ENCODE measurements at places on chromosomes 1 and 21.

DNA sequence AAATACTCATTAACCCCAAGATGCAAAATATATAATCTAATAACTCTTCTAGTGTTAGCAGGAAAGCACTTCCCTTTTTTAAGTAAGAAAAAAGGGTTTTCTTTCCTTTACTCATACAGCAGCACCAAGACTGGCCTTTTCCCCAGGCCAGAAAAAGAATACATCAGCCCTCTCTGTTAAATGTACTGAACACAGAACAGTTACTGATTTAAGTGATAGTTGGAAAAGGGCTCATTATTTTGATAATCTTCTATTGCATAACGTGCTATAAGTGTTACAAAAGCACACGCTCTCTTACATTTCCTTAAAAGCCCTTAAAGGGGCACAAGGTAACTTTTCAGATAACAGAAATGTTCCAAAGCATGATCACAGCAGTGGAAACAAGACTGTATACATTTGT is 142.9 kb downstream of the TIAM1 start:
- no peak for DNase-seq

DNA sequence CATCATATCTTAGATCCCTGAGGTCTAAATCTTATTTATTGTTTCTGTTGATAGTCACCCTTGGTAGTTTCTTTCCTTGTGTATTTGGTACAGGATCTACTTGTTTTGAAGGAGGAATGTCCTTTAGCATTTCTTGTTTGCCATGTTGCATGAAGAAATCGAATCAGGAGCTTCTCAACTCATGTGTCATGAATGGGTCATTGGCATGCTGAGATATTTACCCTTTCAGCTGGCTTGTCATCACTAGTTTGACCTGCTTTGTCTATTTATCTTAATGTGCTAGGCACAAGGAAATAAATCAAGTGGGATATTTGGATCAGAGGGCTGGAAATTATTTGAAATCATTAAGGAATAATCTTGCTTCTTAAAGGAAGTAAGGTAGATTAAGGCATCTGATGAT is 23.8 kb downstream of the THEM4 start:
- DNase-seq, result no peak

GRCh38 chr1:27332536-27333281 is 9.1 kb upstream of the SYTL1 start:
- DNase-seq, result peak; percentile 66

DNA sequence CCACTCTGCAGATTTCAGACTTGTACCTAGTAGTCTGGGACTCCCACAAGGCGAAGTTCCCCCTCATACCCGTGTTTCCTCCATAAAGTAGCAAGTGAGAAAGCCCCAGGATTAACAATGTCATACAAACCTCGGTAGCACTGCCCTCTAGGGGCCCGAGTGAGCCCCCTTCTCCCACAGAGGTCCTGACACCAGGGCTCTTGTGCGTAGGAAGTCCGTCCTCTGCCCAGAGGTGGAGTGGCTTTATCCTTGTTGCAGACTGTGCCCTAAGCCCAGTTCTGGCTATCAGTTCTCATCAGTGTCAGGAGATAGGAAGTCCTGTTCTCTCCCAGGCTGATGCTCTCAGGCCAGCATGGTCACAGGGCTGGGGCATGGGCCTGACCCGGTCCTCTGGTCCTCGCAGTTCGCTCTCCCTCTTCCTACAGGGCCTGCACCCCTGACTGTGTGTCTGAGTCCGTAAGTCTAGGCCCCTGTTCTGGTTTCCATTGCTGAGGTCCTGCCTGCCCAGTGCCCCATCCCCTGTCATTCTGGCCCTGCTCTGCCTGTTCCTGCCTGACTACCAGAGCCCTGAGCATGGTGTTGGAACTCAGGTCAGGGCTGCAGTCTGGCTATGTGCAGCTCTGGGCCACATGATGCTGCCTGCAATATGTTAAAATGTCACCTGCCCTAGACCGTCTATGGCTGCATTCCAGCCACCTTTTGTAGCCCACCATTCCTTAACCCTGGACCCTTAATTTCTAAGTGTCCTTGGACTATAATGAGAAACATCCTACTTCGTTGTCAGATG is 285.6 kb downstream of the ASTN1 start:
- DNase-seq, result no peak

DNA sequence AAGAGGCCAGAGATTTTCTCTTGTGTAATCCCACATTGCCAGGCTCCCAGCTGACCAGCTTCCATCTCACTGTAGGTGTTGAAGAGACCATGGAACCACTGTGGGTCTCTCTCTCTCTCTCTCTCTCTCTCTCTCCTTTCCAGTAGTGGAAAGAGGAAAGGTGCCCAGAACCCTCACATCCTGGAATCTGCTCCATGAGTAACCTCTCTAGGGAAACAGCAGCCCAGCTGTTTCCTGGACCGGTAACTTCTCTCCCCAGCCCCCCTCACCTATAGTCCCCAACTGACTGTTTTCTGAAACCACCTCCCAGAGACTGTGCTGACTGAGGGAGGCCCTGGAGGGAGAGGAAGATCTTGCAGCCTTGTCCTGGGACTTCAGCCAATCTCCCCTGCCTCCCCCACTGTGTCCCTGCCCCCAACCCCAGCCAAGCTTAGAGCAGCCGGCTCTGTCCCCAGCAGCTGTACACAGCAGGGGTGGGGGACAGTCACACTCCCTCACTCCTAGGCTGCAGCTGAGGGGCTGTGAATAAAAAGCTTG is 20.6 kb upstream of the SLC45A3 start:
- no peak for DNase-seq

DNA sequence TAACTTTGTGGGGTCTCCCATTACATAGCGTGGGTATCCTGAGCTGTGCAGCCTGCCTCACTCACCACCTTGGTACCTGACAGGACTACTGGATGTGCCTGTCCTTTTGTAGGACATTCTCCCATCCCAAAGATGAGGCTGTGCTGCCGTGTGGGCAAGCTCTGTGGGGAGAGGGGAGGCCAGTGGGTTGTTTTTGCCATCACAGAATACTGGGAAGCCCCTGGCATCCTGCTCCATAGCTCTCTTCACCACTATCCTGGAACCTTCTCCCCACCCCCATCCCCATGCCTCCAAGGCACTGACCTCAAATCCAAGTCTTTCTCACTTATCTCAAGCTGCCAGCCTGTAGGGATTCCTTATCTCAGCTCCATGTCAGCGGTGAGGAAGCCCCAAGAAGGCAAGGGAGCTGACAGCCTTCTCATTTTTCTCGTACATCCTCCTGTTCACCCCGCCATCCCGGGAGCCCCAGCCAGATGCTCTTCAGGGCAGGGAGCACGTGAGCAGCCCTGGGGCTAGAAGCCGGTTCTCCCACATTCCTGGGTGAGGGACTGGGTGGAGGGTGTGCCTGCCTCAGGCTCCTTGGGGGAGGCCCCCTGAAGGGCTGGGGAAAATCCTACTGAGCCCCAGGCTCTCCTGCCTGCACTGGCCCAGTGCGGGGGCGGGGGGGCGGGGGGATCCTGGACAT is 2.4 kb upstream of the ELF3 start:
- no peak for DNase-seq

DNA sequence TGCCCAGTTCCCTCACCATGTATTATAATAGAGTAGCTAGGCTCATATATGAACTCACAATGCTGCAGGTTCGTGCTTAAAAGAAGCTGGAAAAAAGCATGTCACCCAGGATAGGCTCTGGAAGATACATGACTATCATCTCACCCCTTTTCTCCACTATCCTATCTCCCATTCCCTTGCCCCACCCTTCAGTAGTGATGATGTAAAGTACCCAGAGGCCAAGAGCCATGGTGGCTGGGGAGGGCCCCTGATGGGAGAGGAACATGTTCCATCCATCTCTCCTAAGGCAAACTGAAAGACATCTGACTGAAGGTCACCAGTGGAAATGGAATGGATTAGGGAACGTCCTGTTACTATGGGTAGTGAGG is 20.3 kb upstream of the RBBP5 start:
- no peak for DNase-seq

- DNase-seq, result no peak
These were observed 46.8 kb downstream of the XCL1 start for GRCh38 chr1:168623003-168623828.
